SIG-M5 (cell line): ENCODE measurements at places on chromosomes 1 and 21.

DNA sequence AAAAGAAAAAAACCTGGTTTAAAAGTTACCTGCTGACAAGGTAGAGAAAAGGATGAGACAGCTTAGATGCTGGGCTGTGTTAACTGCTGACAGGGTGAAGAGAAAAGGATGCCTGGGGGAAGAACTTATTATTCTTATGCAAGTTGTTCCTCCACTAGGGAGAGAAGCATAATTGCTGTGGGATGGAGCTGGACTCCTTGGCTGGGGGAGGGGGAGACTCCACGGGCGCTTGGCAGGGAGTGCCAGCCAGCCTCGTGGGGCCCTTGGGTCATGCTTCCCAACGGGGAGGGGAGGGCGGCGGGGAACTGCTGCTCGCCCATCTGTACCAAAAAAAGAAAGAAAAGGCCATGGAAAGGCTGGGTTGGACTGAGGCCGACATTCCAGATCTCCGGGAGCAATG lies 47.2 kb downstream of the SYCP1 start:
- no peak for DNase-seq

DNA sequence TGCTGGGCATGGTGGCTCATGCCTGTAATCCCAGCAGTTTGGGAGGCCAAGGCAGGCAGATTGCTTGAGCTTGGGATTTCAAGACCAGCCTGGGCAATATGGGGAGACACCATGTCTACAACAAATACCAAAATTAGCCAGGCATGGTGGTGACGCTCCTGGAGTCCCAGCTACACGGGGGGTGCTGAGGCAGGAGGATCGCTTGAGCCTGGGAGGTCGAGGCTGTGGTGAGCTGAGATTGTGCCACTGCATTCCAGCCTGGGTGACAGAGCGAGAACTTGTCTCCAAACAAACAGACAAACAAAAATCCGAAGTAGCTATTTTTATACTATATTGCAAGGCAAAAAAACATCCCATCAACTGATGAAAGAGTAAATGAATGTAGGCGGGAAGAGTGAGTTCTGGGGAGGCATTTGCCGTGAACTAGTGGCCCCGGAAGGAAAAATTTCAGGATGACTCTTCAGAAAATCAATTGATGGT lies 40.6 kb downstream of the NCMAP start:
- DNase-seq = no peak

GRCh38 chr21:14064296-14064645 lies 146.5 kb downstream of the LIPI start:
- no peak for DNase-seq

GRCh38 chr1:171984262-171984661 lies 143.0 kb downstream of the DNM3 start:
- no peak for DNase-seq

DNA sequence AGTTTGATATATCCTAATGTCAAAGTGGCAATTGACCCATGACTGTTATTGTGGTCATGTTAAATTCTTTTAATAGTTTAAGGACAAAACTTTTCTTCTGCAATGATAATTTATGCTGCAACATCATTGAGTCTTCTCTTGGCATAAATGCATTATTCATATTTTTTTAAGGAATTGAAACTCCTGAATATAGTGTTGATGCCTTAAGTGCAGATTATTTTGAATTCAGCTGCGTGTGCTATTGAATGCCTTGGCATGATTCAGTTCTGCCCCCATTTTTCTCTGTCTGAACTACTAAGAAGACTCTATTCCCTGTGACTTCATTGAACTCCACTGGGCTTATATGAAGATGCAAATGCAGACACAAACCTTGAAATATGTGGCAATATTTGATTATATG lies 22.6 kb upstream of the NOS1AP start:
- no peak for DNase-seq

GRCh38 chr1:56339093-56339492 lies 240.3 kb downstream of the PLPP3 start:
- DNase-seq = no peak

- no peak for DNase-seq
Measured at GRCh38 chr1:220893701-220894024, 14.4 kb downstream of the HLX start.

DNA sequence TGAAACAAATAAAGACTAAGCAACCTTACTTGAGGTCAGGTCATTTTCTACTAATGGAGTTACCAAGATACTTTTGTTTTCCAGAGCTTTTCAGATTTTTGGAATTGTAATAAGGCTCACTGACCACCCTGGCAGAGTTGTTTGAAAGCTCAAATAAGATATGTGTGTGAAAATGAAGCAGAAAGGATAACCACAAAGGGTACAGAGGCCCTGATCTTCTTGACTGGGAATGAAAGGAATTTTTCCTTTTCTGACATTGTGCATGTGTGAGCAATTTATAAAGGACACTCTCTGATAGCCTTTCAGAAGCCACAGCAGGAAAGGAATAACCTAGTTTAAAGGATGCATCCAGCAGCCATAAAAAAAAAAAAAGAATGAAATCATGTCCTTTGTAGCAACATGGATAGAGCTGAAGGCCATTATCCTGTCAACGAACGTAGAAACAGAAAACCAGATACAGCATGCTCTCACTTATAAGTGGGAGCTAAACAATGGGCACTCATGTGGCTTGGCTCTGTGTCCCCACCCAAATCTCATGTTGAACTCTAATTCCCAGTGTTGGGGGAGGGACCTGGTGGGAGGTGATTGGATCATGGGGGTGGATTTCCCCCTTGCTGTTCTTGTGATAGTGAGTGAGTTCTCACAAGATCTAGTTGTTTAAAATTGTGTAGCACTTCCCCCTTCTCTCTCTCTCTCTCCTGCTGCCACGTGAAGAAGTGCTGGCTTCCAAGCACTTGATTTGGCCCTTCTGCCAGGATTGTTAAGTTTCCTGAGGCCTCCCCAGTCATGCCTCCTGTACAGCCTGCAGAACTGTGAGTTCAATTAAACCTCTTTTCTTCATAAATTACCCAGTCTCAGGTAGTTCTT lies 3.1 kb upstream of the SRP9 start:
- DNase-seq = no peak

- DNase-seq = no peak
Measured at GRCh38 chr1:94031591-94031990, 89.4 kb downstream of the ABCA4 start.

- DNase-seq = no peak
Measured at GRCh38 chr1:14067036-14067435, 367.0 kb downstream of the PRDM2 start.

DNA sequence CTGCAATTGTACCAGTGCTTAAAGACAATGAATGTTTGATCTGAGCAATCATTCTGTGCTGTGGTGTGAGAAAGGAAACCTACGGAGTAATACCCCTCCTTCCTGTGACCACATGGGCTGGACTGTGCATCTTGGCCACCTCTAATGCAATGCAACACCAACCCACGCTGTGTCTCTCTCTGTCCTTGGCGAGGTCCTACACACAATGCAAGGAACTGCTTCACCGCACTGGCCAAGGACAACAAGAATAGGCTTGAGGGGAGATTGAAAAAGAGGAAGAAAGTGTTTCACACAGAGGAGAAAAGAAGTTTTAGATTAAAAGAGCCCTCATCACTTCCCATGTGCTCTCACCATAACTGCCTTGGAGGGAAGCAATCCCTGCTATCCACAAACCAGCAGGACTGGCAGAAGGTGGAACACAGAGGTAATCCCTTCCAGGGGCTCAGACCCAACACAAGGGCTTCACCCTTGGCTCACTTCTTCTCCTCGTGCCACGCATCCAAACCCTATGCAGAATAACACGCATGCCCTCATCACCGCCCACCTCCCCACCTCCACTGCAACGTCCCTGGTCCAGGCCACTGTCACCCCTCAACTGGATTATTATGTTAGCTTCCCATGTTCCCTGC lies 112.5 kb upstream of the ERG start:
- no peak for DNase-seq

DNA sequence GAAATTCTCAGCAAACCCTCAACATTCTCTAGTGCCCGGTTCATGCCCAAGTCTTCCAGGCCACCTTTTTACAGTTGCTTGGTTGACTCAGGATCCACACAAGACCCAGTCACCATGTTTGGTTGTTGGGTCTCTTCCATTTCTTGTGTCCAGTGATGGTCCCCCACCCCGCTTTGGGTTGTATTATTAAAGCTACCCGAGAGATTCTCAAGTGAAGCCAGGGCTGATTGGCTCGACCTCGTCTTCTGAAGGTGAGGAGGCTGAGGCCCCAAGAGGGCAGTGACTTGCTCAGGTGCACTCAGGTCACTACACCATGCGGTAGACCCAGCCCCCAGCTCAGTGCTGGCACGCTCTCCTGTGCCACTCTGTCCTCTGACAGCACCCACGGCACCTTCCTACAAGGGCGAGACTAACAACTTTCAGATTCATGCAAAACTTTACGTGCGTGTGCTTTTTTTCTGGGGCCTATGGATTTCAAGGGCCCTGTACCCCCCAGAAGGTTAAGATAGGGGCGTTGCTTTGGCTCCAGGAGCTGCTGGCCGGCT lies 50.3 kb downstream of the CAPN9 start:
- no peak for DNase-seq

GRCh38 chr1:204327359-204327758 lies 32.4 kb downstream of the PLEKHA6 start:
- no peak for DNase-seq

GRCh38 chr1:24961961-24962861 lies 32.1 kb upstream of the RUNX3 start:
- no peak for DNase-seq

- DNase-seq = no peak
Measured at GRCh38 chr1:78667939-78668338, 18.3 kb downstream of the IFI44 start.

GRCh38 chr1:29515170-29515955 lies 279.0 kb downstream of the PTPRU start:
- no peak for DNase-seq

GRCh38 chr1:52792036-52792435 lies 50.5 kb upstream of the ZYG11A start:
- DNase-seq = no peak

DNA sequence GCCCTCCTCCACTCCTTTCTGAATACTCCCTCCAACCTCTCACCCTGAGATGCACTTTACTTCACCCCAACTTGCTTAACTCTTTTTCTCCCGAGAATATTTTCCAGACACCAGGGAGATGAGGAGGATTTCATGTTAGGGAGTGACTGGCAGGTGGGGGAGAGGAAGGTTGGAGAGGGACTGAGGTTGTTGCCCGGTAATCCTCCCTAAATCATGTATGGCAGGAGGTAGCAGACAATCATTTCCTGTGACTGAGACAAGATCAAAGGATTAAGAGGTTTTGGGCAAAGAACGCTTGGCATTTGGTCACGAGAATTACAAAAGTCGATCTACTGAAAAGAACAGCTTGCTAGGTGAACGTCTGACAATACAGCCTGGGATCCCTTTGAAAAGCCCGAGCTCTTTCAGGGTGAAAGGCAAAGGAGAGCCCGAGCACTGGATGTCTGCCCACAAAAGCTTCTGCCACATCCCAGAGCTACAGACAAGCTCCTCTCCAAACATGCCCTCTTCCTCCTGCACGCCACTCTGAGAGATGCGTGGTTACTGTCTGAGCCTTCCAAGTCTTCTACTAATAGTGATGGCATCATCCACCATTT lies 154.1 kb downstream of the DAB1 start:
- DNase-seq = no peak

DNA sequence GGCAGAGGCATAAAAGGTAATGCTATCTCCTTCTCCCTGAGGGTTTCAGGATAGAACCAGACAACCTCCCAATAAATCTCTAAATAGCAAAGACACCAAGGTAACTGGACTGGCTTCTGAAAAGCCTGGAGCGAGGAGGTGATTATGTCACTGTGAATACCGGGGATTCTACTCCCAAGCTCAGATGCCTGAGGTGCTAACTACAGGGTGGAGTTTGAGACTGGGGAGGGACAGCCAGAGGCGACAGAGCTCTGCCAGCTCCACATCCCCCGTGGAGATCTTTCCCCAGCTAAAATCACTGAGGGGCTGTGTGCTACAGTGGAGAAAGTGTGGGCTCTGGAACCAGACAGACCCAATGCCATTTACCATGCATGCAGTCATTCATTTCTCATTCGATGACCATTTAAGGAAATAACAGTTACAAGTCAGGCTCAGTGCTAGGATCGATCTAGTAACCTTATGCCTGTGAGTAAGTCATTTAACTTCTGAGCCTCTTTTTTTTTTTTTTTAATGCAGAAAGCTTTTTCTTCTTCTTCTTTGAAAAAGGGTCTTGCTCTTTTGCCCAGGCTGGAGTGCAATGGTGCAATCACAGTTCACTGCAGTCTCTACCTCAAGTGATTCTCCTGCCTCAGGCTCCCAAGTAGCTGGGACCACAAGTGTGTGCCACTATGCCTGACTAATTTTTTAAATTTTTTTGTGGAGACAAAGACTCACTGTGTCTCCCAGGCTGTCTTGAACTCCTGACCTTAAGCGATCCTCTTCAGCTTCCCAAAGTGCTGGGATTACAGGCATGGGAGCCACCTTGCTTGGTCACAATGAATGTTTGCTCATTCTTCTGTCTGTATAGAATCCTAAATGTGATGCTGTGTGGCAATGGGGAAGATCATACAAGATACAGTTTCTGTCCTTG lies 8.1 kb upstream of the SLC45A3 start:
- no peak for DNase-seq

GRCh38 chr21:14585122-14585521 lies 39.0 kb upstream of the SAMSN1 start:
- no peak for DNase-seq

DNA sequence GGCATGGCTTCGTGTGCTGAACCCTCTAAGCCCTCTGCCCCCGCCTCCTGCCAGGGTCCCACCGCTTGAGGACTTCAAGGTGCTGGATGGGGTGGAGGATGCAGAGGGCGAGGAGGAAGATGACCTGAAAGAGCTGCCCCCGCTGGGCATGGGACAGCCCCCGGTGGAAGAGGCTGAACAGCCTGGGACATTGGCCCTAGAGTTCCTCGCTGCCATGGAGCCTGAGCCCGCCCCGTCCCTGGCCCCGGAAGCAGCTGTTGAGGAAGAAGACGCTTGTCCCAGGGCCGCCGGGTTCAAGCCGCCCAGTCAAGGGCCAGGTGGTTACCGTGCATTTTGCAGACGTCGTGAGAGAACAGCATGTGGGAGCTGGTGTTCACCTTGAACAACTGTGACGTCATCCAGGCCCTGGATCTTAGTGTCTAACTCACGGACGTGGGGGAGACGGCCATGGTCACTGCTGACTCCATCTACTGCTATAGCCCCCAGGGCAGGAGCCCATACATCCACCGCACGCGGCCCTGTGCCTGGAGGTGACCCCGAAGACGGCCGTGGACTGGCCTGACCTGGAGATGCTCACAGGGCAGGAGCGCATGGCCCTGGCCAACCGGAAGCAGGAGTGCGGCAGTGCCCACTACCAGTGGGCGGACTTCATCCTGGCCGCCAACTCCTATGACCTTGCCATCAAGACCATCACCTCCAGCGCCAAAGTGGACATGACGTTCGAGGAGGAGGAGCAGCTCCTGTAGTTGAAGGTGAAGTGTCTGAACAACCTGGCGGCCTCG lies 90.1 kb downstream of the PPP1R12B start:
- DNase-seq = no peak

DNA sequence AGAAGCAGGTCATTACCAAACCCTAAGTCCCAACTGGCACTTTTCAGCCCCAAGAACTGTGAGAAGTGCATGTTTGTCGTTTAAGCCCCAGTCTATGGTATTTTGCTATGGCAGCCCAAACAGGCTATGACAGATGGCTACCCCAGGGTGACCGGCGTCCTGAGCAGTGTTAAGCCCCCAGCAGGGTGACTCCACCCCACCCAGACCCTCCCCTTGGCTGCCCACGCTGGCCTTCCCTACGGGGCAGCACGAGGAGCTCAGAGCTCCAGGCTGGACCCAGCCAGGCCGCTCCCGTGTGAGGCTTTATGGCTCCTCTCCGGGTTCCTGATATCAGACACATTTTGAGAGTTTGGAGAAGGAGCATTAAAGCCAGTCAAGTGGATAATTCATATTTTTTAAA lies 684.0 kb downstream of the PTPRU start:
- no peak for DNase-seq

- DNase-seq = no peak
Measured at GRCh38 chr21:27320868-27321267, 354.0 kb upstream of the ADAMTS5 start.
